ENCODE measurements at places on chromosomes 6 and 20. TPM values are rescaled to one million over a fixed set of nuclear protein-coding genes. Genes with fewer than 3 reads are reported as not detected.

- DNase-seq: no peak
Measured at GRCh38 chr6:135183532-135184440, 2.7 kb downstream of the MYB start.

DNA sequence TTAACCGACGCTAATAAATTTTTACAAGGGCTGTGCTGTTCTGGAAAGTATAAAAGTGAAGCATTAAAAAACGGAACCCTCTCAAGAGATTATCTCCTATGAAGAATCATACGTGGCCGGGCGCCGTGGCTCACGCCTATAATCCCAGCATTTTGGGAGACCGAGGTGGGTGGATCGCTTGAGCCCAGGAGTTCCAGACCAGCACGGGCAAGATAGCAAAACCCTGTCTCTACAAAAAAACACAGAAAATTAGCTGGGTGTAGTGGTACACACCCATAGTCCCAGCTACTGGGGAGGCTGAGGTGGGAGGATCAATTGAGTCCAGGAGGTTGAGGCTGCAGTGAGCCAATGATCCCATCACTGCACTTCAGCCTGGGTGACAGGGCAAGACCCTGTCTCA lies 83.4 kb downstream of the GMPR start:
- DNase-seq: no peak

DNA sequence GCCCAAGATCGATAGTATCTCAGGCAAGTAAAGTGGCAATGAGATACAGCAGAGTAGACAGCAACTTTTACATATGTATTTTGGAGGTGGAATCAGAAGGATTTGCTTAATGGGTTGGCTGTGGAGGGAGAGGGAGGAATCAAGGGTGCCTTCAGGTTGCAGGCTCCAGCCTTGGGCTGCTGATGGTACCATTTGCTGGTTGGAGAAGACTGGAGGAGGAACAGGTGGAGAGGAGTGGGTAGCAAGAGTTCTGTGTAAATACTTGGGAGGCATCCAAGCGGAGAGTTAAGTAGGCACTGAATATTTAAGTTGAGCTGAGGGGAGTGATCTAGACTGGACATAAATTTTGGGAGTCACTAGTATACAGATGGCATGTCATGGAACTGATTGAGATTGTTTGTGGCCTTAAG lies 5.2 kb downstream of the BICRAL start:
- DNase-seq: no peak

DNA sequence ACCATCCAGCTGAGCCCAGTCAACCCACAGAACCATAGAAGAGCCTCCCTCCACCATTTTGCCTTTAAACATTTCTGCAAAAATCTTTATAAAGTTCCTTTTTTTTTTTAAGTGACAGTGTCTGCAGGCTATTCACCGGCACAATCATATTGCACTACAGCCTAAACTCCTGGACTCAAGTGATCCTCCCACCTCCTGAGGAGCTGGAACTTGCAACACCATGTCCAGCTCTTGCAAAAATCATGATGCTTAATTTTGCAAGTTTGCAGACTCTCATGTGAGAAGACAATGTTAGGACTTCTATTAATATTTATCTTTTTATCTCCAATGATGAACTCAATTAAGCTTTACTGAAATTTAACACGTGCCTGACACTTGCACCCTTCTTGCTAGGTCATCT lies 88.8 kb downstream of the INSM1 start:
- DNase-seq: no peak

GRCh38 chr6:77019081-77019480 lies 444.2 kb downstream of the HTR1B start:
- DNase-seq: no peak

- DNase-seq: no peak
Measured at GRCh38 chr6:49551866-49552129, 1.3 kb downstream of the C6orf141 start.

GRCh38 chr6:118283766-118284165 lies 264.3 kb upstream of the PLN start:
- no peak for DNase-seq

DNA sequence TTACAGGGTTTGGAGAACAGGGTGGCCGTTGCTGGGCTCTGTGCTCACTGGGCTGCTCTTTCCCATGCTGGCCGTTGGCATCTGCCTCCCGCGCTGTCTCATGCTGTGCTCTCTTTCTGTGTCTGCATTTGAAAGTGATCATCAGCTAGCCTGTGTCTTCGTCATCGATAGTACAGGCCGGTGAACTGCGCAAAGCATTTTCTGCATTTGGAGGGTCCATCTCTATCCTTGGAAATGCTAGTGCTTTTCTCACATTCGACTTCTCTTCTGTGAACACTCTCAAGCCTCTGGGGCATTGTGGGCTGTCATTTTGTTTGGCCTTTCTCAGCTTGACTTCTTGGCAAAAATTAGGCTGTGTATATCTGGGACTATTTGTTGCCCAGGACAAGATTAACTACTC lies 6.8 kb upstream of the SNHG17 start:
- no peak for DNase-seq

DNA sequence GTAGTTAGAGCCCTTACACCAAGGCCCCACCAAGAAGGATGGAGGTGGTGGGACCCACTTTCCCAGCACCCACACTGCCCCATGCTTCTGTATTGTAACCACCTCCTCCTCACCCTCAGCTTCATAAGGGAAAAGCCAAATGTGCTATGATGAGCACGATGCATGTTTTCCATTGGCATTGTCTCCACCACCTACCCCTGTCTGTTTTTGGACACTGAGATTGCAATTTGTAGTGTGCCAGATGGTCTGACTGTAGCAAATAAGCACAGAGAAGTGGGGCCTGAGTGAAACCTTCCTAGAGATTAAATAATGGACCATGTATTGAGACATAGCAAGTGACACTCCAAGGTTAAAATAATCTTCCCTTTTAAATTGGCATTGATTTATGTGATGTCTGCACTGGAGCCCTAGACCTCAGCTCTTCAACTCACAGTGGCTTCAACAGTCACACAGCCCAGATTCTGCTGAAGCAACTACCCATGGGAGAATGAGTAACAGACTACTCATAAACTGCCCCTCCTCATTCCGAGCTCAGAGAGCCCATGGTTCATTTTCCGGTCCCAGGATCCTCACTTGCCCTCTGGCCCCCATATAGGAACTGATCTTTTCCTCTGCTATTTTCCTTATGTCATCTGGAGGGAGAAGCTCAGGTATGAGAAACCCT lies 177.9 kb downstream of the COL9A1 start:
- DNase-seq: no peak

GRCh38 chr20:18279242-18279641 lies 9.1 kb upstream of the ZNF133 start:
- no peak for DNase-seq

- DNase-seq: no peak
Measured at GRCh38 chr6:116556814-116557415, 3.4 kb downstream of the CALHM4 start.

- DNase-seq: no peak
Measured at GRCh38 chr6:88867841-88868731, 95.3 kb downstream of the RNGTT start.

GRCh38 chr6:23027281-23027680 lies 457.9 kb downstream of the HDGFL1 start:
- no peak for DNase-seq

DNA sequence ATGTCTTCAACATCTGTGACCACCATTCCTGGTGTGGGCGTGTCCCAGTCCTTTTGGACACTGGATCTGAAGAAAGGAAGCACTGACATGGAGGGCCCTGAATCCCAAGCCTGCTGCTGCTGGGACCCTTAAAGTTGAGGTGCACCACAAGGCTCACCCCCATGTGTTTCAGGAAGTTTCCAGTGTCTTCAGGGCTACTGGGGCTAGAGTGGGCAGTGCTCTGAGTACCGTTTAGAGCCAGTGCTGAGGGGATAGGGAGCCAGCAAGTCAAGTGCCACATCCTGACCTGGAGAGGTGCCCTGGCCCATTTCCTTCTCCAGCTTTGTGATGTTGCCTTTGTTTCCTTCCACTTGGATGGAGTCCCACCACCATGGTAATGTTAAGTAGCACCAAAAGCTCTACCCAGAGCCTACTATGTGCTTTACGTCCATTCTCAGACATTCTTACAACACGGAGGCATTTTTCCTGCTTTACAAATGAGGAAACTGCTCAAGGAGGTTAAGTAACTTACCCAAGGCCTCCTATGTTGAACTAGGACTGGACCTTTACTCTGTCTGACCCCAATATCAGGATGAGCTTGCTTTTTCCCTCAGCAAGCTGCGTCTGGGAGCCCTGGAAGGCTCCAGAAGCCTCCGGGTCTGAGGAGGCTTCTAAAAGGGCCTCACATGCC lies 552 bp upstream of the DEF6 start:
- no peak for DNase-seq

DNA sequence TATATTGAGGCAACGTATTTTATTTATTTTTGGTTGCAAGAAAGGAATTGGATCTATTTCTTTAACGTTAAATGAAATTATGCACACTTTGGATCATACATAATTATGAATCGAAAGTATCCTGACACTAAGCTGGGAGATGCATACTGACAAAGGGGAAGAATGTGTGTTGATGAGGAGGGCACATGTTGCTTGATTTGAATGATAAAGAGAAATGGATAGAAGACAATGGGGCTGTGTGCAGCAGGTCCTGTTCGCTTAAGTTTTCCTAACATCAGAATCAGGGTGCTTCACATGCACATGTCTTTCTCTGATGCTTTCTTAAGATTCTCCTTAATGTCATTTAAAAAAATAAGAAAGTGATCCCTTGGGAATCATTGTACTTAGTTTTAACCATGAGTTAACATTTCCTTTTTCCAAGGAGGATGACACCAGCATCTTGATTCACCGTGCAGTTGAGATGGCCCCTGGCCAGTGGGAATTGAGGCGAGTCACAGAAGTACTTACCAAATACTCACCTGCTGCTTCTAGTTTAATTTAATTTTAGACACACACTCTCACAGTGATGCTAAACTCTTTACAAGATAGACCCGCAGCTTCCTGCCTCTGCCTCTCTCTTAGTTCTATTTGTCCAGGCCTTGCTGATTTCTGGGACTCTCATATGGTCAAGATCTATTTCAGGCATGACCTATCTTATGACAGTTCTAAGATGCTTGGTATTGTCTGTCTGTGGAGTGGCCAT lies 116.5 kb downstream of the CLIC5 start:
- DNase-seq: no peak

- DNase-seq: no peak
Measured at GRCh38 chr20:63738687-63739129, 868 bp upstream of the SLC2A4RG start.

DNA sequence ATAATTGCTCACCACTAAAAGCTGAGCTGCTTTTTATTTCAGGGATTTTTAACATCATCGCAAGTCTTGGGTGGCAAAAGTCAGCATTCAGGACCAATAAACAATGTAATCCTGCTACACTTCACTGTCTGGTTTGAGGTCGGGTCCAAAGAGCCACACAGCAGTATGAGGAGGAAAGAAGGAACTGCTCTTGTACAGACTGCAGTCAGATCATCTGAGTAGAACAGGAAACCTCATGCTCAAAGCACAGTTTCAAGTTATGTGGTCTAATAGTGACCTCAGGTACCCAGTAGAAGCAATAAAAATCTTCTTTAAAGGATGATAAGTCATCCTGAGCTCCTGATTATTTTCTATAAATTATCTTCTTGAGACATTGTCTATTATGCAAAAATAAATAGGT lies 211.4 kb downstream of the FUT9 start:
- no peak for DNase-seq

The EMILIN3 gene
- total RNA-seq: 1.4 TPM

The WASF1 gene
- total RNA-seq: 11.0 TPM

The TFAP2D gene
- total RNA-seq: not detected

The SLC4A11 gene
- total RNA-seq: 0.38 TPM

The SLC2A10 gene
- 19.2 TPM for total RNA-seq

The PCIF1 gene
- 35.7 TPM for total RNA-seq

The C20orf144 gene
- total RNA-seq: not detected

All from posterior vena cava (tissue), 2 donors.